ENCODE measurements at places on chromosomes 16 and 17. TPM values are rescaled to one million over a fixed set of nuclear protein-coding genes. Genes with fewer than 3 reads are reported as not detected.

LCAT gene
- 8.5 TPM for total RNA-seq

CEP112 gene
- 5.9 TPM for total RNA-seq

HOXB5 gene
- total RNA-seq: not detected

ZNF785 gene
- 7.3 TPM for total RNA-seq

DOC2A gene
- total RNA-seq: not detected

KRTAP2-2 gene
- total RNA-seq: not detected

SP2 gene
- 0.28 TPM for total RNA-seq

CCL15 gene
- not detected for total RNA-seq

CTRB2 gene
- total RNA-seq: not detected

HOXB2 gene
- 6.5 TPM for total RNA-seq

SECTM1 gene
- total RNA-seq: 14.7 TPM

ASGR2 gene
- total RNA-seq: not detected

ZNF19 gene
- 2.8 TPM for total RNA-seq

DDX52 gene
- 16.3 TPM for total RNA-seq

SPEM2 gene
- total RNA-seq: not detected

GP2 gene
- total RNA-seq: not detected

RPH3AL gene
- 1.2 TPM for total RNA-seq

HSD17B1 gene
- total RNA-seq: 8.6 TPM

ESRP2 gene
- total RNA-seq: 0.28 TPM

CCT6B gene
- 0.38 TPM for total RNA-seq

P2RX1 gene
- 0.38 TPM for total RNA-seq

SLC38A8 gene
- total RNA-seq: not detected

SGCA gene
- total RNA-seq: 23.7 TPM

HYDIN gene
- under 0.01 TPM for total RNA-seq

SRP68 gene
- 42.2 TPM for total RNA-seq

KREMEN2 gene
- total RNA-seq: under 0.01 TPM

CDH8 gene
- 3.4 TPM for total RNA-seq

NECAB2 gene
- not detected for total RNA-seq

RNF222 gene
- total RNA-seq: not detected

RPL23 gene
- total RNA-seq: 1,625 TPM

HOXB7 gene
- total RNA-seq: 0.38 TPM

ACSM2A gene
- not detected for total RNA-seq

SPATA32 gene
- total RNA-seq: under 0.01 TPM

CDH3 gene
- total RNA-seq: 0.38 TPM

TMED6 gene
- not detected for total RNA-seq

MPDU1 gene
- total RNA-seq: 54.4 TPM

FBXW10B gene
- under 0.01 TPM for total RNA-seq

MIEF2 gene
- 11.3 TPM for total RNA-seq

HIC1 gene
- total RNA-seq: 67.1 TPM

CWC25 gene
- total RNA-seq: 6.8 TPM

ABCC11 gene
- 0.38 TPM for total RNA-seq

CA7 gene
- not detected for total RNA-seq

TSPOAP1 gene
- not detected for total RNA-seq

PIGQ gene
- 19.0 TPM for total RNA-seq

KRT33A gene
- not detected for total RNA-seq

PLCG2 gene
- 0.19 TPM for total RNA-seq

Data from regular cardiac myocyte (primary cell).